Astrocyte of the cerebellum (primary cell): ENCODE measurements at places on chromosomes 12 and 14.

DNA sequence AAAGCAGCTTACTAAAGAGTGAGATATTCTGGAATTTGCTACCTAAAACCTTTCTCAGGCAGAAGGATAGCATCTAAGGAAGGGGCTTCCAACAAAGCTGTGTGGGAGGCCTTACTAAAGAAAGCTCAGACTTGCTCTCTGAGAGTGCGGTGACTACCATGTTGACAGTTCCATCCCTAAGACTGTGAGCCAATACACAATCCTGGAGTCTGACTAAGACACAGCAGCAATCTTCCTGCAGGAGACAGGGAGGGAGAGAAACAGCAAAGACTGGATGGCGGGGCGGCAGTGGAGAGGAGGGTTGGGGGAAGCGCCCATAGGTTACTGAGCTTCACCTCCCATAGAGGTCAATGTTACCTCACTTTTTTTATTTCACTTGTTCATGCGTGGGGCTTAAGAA, 70.9 kb downstream of the KITLG start:
- DNase-seq: no peak

DNA sequence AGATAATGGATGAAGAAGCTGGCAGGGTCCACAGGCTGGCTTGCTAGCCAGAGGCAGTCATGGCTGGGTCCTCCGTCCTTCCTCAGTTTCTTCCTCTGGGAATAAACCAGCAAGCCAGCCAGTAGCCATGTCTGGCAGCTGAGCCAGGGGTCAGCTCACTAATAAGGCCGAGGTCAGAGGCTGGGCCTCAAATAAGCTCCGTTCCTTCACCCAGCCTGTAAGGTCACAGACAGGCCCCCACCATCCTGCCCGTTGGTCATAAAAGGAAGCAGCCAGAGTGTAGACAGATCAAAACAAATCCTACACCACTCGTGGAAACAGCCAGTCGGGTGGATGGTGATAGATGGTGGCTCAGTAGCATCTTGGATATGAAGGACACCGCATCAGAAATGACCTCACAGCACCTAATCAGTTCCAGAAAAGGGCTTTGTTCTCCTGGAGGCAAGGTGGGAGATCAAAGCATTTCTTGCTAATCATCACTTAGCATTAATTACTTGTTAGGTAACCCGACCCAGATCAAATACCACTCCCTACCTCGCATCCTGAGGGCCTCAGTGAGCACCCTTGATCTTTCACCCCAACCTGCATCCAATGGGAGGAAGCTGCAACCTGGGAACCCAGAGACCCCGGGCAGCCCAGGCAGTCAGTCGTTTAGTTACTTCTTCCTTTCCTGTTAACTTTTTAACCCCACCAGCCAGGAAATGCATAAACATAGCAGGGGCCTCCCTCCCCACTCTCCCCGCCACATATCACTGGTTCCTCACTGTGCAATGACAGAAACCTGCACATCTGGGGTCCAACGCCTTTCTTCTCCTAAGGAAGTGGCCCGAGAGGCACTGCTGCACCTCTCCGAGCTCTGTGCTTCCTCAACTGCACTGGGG, 90.2 kb downstream of the KDM2B start:
- DNase-seq: no peak

- DNase-seq: no peak
Measured at GRCh38 chr12:56304872-56305590, 4.9 kb upstream of the CS start.

GRCh38 chr14:71651228-71651627, 281.0 kb upstream of the RGS6 start:
- DNase-seq: peak; percentile 84

DNA sequence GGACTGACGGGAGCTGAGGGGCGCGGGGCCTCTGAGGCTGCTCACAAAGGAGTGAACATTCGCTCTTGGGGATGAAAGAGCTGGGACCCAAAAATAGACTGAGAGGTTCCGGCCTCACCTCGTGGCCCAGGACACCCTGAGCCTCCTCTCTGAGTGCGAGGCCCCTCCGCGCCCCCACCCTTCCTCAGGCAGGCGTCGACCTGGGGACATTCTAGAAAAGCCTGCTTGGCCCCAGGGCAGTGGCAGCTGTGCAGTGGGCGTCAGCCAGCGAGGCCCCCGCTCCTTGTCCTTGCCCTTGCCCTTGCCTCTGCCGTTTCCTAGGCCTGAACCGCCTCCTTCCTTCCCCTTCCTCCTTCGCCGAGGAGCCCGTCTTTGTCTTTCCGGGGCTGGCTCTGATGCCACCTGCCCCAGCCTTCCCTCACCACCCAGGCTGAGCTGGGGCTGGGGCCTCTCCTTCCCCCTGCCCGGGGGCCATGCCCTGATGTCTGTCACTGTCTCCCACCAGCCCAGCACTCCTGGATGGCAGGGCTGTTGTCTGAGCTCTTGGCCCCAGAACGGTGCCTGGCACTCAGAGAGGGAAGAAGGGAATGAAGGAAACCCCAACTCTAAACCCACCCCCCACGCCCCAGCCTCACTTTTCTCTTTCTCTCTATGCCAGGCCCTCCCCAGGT, 208.2 kb upstream of the RTL1 start:
- DNase-seq: no peak

- DNase-seq: peak; percentile 90
Measured at GRCh38 chr14:95507174-95507573, 9.3 kb downstream of the SYNE3 start.

GRCh38 chr14:98937021-98937420, 335.0 kb downstream of the BCL11B start:
- no peak for DNase-seq

GRCh38 chr14:92863286-92864080, 59.5 kb upstream of the CHGA start:
- no peak for DNase-seq
